Esophagus squamous epithelium (tissue), 5 donors: ENCODE measurements at places on chromosomes 2 and 18.

- DNase-seq: no peak
Measured at GRCh38 chr2:25281941-25282340, 59.8 kb downstream of the DNMT3A start.

DNA sequence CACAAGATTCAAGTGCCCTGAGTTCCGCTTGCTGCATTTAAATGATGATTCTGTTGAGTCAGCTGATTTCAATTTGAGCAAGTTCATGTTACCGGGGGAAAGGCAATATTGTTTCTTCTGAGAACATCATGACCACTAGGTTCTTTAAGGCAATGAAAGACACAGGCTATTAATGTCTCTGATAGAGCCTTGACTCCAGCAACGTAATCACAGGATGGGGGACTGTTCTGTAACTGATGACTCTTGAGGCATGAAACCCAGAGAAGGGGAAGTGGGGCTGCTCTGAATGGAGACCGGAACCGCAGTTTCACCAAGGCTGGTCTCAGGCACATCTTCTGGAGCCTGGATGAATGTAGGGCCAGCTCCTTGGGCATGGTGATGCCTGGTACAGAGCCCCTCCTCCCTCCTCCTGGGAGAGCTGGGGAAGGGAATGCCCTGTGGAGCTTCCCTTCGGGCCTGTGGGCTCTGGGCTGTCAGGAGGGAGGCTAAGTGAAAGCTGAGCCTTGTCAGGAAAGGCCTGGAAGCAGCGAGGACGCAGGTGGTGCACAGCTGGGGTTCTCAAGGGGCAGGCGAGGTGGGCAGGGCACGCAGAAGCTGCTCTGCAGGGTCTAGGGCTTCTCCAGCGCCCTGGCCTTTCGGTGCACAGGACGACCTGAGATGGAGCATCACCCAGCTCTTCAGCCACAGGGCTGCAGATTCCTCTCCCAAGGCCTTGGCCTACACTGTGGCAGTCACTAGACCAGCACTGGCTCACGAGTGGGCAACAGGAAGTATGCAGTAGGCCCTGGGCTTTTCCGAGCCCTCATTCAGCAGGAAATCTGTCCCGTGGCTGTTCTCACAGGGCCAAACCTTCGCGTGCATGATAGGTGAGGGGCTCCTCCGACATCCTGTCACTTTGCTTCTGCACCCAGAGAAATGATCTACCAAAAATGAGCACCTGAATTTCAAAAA, 36.6 kb upstream of the PRLH start:
- no peak for DNase-seq

DNA sequence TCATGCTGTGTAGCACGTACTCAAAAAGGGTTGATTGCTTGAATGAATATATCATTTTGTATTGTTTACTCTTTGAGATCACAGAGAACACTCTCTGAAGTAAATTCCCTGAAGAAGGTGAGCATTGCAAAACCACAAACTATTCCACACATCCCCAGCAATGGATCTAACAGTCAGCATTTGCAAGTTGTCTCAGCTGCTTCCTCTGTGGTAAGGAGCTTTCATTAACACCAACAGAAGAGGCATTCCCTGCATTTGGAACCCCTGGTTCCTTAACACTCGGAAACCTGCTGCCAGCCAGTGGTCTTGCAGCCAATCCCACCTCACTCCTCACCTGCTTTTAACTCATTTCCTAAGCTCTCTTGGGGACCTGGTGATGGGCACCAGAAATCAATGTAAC, 108.4 kb downstream of the IRS1 start:
- DNase-seq: no peak

DNA sequence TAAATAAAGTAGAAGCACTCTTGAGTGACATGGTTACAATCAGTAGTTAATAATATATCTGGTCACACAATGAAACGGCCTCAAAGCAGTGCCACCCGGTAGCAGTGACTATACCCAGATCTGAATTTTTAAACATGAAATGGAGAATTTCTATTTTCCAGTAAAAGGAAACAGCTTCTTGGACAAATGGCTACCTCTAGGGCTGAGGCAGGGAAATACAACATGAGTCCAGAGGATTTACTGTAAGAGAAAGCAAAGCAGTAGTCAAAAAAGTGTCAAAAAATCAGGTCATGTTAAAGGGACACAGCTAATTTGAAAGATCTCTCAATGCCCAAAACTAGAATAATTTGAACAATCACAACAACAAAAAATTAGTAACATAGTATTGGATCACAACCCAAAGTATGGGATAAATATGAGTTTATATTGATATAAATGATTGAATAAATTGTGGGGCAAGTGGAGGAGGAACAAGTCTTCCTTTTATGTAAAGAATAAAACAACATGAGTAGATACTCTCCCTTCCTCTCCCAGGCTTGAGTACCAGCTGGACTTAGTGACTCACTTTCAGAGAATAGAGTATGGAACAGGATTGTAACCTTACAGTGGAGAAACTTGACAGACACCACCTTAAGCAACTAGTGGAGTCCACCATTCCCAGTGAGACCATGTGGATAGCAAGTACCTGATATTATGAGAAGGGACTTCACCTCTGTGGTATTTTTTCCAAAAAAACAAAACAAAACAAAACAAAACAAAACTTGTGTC, 180.8 kb downstream of the MBD2 start:
- DNase-seq: no peak

- DNase-seq: no peak
Measured at GRCh38 chr2:156325688-156326525, 6.6 kb downstream of the NR4A2 start.

DNA sequence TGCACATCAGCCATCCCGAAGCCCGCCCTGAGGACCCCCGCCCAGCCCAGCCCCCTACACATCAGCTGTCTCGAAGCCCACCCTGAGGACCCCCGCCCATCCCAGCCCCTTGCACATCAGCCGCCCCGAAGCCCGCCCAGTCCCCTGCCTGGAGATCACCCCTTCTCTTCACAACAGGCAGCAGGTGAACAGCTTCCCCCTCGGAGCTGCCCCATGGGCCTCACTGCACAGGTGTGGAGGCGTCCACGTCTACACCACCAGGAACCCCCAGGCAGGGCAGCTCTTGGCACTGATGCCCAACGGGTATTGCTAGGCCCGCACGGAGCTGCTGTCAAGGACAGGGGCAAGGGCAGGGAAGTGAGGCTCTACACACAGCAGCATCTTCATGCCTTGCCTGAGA, 137.6 kb downstream of the HDAC4 start:
- no peak for DNase-seq

DNA sequence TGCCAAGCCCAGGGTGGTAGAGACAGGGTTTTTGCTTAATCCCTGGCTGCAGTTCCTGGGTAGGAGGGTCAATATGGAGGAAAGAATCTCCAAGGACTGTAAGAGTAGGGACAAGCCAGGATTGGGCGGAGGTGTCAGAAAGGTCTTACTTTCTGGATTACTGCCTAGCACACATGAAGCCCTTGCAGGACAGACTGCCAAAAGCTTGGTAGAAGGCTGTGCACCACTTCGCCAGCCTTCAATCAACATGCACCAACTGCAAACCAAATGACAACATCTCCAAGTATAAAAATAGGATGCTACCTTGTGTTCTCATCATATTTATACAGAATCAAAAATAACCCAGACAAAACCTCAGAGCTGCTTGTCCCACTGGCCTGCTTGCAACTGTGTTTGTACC, 3.7 kb downstream of the ZNF142 start:
- DNase-seq: no peak

DNA sequence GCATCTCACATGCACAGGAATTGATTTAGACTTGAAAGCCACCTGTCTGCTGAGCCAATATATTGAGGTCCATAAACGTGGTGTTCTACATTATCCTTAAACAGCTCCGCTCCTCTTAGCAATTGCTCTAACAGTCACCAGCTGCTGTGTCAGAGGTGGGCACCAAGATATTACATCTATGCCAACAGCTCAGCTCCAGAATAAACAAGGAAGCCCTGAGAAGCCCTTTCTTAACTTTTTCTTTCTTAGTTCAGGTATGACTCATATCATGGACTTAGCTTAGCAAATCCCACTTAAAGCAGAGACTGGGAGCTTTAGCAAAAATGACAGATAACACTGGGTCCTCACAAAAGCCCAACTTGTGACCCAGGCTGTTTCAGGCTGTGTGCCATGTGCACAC, 436.6 kb downstream of the IRS1 start:
- DNase-seq: no peak

DNA sequence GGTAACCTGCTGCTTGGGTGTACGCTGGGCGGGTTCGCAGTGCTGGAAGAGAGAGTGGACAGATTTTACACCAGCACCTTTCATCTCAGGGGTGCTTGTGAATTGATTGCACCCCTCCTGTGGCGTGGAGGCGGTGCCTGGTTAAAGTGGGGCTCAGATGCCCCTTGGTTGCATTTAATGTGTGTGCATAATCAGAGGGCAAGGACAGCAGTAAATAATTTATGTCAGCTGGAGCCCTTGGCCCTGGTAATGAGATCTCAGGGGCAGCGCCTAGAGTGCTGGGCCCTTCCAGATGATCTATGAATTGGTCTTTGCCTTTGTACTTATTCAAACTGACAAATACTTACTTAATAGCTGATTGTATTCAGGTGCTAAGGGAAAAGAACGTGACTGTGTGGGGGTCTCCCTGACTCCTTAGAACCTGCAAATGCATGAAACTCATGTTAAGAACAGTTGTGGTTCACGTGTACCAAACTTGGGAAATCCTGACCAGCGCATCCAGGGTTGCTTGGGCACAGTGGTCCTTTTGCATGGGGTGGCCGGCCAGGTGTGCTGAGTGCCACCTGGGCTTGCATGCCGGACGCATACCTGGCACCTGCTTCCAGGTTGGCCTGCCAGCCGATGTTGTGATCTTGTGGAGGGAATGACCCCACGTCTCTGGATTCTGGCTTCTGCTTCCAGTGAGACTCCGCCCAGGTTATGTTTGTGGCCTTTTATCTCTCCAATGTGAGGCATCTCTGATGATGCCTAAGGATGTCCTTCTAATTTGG, 118.5 kb downstream of the AGAP1 start:
- DNase-seq: no peak

- no peak for DNase-seq
Measured at GRCh38 chr2:219023045-219023605, 18.2 kb downstream of the CFAP65 start.

DNA sequence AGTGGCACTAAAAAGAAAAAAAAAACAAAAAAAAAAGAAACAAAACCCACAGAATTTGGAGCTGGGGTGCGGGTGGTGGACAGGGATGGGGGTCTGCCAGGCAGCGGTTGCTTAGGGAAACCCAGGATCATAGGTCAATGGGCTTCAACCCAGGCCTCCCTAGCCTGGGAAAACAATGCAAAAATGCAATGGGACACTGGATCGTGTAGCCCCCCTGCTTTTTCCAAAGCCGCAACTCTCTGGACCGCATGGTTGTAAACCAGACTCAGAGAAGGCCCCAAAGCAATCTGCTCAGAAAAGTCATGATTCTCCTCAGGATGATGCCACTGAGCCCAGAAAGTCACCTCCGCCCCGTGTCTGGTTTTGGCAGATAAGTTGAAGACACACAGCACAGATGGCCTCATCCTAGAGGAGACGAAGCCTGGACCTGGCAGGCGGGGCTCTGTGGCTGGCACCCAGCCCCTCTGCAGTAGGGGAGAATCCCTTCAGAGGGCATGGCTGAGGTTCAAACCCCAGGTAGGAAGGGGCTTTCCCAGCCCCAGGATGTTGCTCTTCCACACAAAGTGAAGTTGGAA, 5.1 kb downstream of the DLX2 start:
- DNase-seq: no peak

- no peak for DNase-seq
Measured at GRCh38 chr2:201126308-201127151, 10.6 kb downstream of the CFLAR start.

DNA sequence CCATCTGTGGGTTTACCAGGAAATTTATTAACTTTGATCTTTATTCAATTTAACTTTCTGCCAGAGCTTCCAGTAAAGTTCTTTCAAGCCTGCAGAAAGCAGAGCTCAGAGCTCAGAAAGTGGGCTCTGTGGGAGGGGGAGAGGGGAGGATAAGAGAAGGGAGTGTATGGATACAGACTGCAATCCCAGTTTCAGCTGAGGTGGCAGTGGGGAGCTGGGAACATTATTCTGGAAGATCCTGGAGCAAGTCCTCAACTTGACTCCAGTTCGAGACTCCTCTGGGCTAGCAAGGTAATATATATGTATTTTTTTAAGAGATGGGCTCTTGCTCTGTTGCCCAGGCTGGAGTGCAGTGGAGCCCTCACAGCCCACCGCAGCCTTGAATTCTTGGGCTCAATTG, 108.9 kb upstream of the NABP1 start:
- no peak for DNase-seq

GRCh38 chr2:147711031-147711430, 133.8 kb upstream of the ACVR2A start:
- no peak for DNase-seq

DNA sequence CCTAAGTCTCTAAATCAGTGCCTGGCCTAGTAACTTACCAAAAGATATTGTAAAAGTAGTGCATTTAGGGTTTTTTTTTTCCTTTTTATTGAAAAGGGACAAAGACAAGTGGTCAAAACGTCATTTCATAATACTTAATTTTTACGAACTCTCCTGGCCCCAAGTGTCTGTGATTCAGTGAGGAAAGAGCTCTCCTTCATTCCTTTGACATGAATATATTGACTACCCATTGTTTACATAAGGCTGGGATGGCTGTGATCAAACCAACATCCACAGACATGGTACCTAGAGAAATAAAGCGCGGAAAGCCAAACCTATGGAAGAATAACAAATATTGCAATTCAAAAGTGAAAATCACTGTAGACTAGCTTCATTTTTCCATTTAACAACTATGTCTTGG, 198.4 kb downstream of the BABAM2 start:
- no peak for DNase-seq

DNA sequence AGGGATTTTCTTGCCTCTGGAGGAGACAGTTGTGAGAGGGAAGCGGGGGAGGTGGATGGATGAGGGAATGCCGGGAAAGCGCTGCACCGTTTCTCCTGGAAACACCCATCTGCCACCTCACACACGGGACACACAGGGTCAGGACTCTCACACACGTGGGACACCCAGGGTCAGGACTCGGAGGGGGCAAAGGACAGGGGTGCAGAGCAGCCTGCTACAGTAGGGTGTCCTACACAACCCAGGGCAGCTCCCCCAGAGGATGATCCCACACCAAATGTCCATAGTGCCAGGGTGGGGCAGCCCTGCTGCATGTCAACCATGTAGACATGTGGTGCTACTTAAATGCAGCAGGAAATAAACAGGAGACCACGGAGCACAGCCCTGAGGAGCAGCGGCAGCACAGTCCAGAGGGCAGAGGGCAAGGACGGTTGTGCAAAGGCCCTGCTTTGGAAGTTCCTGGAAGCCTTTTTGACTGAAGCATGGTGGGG, 5.1 kb downstream of the RAMP1 start:
- DNase-seq: no peak
